Stimulated activated CD4-positive, alpha-beta T cell treated with anti-CD3 and anti-CD28 coated beads, Interleukin-1b, Interleukin-23, amount 100 ng/mL, for 1 hour (primary cell): ENCODE measurements at places on chromosomes 16 and 17.

GRCh38 chr17:19867079-19867328 lies 732 bp downstream of the ULK2 start:
- DNase-seq, result no peak

DNA sequence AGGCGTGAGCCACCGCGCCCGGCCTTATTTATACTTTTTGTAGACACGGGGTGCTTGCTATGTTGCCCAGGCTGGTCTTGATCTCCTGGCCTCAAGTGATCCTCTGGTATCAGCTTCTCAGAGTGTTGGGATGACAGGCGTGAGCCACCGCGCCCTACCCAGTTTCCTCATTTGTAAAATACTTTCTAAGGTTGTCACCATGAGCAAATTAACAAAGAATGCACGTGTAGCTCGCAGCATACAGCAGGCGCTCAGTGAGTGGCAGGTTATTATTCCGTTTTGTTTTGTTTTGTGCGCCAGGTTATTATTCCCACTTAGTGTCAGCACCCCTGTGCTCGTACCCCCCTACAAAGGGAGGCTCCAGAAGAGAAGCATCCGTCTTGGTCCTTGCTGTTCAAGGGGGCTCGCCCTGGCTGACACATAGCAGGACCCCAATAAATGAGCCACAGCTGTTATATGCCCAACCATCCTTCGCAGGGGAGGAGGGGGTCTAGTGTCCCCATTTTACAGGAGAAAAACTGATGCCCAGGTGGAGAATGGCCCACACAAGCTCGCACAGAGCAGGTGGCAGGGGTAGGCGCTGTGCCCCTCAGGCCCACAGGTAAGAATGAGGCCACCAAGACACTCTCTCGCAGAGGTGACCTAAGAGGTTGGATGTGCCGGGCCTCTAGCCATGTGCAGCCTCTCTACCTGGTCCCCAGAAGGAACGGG lies 686 bp upstream of the MIEF2 start:
- DNase-seq, result no peak

- DNase-seq, result no peak
Observed at GRCh38 chr17:82915010-82915756, 75.4 kb upstream of the ZNF750 start.

DNA sequence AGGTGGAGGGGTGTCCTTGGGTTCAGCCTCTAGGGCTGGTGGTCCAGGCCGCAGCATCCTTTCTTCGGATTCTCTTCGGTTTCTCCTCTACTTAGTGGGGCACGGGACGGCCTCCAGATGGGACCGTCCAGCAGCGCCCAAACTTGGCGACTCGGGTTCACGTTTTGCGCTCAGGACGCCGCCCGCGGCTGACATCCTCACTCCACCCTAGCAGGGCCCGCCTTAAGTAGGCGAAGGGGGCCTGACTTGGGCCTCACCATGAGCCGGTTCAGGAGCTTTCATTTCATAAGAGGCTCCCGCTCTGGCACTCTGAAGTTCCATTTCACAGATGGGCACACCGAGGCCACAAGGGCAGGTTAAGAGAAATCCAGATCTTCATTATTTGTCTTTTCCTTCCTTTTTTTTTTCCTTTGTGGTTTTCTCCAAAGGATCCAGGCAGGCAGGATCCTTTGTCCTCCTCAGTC lies 141.2 kb downstream of the SEC14L1 start:
- DNase-seq, result no peak

DNA sequence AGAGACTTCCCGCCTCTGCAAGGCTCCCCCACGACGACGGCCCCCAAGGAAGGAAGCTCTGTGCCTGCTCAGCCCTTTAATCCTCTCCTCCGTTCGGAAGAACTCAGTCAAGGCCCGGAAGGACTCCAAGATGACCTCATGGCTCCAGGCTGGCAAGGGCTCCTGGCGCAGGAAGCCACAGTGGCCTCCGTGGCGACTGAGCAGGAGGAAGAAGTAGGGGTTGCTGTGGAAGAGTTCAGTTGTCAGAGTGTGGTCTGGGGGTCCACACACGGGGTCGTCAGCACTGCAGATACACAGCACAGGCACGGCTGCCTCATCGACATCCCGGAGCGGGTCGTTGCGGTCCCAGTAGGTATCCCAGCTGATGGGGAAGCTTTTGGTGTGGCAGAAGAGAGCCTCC lies 4.2 kb downstream of the ABHD15 start:
- no peak for DNase-seq

DNA sequence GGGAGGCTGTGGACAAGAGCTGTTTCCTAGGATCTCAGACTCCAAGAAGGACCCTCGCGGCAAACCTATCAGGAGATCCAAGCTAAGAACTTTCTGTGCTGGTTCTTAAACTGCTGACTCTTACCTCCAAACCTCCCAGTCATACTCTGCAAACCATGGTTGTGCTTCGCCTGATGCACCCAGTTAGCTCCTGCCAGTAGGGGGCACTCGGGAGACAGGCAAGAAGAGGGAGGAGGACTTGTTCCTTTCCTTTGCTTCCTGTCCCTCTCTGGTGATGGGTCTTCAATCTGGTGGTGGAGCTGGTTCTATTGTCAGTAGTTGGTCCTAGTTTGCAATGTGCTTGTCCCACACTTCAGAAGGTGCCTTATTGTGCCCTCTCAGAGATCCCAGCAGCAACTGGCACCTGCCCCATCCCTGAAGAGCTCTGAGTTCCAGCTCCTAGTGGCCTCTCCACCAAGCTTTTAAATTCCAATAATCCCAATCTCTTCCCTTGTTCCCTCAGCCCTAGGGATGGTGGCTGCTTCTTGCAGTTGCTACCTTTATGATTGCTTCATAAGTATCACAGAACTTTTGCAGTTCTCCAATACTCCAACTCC lies 113.5 kb upstream of the RPL38 start:
- no peak for DNase-seq

DNA sequence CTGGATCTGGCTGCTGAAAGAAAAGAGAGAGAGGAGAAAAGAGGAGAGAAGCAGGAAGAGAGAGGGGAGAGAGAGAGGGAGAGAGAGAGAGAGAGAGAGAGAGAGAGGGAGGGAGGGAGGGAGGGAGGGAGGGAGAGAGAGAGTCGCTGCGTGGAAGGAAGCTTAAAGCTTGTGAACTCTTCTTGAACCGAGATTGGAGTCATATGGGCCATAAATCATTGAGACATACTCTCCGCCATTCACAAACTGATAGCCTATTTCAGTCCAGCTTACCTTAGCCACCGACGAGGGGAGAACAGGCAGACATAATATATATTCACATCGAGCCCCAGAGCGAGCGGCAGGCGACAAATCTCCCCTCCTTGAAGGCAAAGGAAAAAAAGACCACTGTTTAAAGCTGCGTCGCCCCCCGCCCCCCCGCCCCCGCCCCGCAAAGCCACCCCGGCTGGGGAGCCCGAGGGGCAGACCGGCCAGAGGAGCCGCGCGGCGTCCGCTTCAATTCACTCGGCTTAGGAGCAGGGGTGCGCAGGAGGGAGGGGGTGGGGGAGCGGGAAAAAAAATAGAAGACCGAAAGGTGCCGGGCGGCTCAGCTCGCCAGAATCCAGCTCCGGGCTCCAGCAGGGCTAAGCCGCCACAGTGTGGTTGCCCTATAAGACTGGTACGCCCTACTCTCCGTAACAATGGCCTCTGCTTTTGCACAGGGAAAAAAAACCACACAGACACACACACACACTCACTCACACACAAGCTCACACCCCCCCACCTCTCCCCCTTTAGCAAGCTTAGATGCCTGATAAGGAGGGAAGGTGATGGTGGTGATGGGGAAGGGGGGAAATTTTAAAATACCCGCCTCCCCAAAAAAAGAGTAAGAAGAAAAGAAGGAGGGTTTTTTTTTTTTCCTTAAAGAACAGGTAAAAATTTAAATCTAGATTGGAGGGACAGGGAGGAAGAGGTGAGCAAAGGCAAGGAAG lies 10.6 kb upstream of the HOXB2 start:
- DNase-seq, result no peak

- DNase-seq, result no peak
Observed at GRCh38 chr16:83711069-83711468, 96.7 kb upstream of the HSBP1 start.

- DNase-seq, result no peak
Observed at GRCh38 chr16:14378689-14379467, 251.2 kb downstream of the PARN start.

- no peak for DNase-seq
Observed at GRCh38 chr16:23058576-23058975, 90.7 kb downstream of the USP31 start.

DNA sequence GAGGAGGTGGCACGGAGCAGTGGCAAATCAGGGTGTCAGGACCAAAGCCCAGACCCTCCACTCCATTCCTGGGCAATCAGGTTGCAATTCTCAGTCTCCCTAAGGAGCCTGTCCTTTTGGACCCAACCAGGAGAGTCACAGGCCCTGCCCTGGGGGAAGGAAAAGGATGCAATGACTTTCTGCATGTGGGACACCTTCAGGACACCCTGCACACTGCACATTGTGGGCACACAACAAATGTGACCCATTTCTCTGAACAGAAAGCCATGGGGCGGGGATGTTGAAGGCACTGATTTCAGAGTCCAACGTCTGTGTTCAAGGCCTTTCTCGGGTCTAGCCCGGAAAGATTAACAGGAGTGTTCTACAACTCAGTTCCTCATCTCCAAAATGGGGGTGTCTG lies 286.2 kb upstream of the FOXF1 start:
- DNase-seq, result no peak

- no peak for DNase-seq
Observed at GRCh38 chr17:50785946-50786570, 18.7 kb upstream of the ANKRD40CL start.

GRCh38 chr17:78746263-78746948 lies 35.7 kb downstream of the CYTH1 start:
- DNase-seq, result no peak

DNA sequence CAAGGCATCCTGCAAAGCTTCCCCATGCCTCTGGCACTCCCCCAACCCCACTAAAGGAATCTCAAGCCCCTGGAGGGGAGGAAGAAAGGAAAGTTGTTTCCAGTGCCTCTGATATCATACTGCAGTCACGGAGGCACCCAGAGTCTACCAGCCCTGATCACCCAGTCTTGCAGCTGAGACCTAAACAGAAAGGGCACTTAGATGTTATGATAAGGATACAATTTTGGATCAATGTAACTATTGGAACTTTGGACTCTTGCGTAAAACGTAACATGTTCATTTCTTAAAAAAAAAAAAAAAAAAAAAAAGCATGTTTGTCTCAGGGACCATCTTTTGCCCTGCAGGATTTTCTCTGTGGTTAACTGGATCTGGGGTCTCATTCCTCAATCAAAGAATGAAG lies 52.4 kb upstream of the COX10 start:
- no peak for DNase-seq

- DNase-seq, result no peak
Observed at GRCh38 chr16:9378876-9379275, 287.4 kb downstream of the HAPSTR1 start.

- DNase-seq, result no peak
Observed at GRCh38 chr17:82440991-82441627, 9.4 kb downstream of the CYBC1 start.

DNA sequence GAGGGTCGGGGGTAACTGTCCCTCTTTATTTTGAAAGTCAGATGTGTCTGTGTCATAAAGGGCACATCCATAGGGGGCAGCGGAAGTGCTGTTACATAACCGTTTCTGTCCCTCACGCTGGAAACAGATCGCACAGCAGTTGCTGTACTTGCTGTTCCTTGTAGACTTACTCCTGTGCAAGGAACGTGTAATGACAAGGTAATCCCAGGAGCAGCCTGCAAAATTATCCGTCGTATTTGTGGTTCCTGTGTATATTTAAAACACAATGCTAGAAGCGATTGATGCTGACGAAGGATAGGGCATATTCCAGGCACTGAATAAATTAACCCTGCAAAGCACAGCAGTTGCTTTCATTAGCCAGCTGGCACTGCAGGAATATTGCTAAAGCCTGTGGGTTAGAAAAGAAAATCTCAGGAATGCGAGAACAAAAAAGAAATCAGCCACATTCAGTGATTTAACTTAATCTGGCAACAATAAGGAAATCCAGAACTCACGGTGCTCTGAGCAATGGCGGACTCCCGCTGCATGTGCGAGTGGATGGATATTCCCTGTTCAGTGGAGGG lies 76.2 kb downstream of the SPECC1 start:
- DNase-seq, result no peak

DNA sequence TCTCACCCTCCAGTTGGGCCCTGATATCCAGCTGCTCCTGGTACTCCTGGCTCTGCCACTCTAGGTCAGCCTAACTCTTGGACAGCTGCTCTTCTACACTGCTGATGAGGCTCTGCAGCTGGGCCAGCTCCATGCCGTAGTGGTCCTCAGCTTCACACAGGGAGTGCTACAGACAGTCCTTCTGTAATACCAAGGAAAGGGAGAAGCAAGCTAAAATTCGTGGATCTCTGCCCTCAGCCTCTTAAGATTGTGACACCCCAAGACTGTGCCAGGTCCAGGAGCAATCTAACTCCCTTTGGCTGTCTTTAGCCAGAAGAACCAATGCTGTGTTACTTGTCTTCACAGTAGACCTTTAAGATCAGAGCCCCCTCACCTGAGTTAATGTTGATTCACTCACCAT lies 7.7 kb upstream of the KRT38 start:
- no peak for DNase-seq

DNA sequence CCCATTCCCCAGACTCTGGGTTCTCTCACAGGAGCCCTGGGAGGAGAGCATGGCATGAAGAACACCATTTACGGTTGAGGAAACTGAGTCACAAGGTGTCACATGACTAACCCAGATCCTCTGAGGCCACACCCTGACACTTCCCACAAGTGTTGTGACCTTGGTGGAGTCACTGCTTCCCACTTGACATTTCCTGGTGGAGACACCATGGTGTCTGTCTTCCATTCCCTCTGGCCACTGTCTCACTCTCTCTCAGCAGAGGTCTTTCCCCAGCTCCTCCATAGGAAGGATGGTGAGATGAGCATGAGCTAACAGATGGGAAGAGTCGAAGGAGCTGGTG lies 116.2 kb downstream of the GNAO1 start:
- DNase-seq, result no peak

- peak; percentile 36 for DNase-seq
Observed at GRCh38 chr16:1678500-1679098, 520 bp downstream of the JPT2 start.

DNA sequence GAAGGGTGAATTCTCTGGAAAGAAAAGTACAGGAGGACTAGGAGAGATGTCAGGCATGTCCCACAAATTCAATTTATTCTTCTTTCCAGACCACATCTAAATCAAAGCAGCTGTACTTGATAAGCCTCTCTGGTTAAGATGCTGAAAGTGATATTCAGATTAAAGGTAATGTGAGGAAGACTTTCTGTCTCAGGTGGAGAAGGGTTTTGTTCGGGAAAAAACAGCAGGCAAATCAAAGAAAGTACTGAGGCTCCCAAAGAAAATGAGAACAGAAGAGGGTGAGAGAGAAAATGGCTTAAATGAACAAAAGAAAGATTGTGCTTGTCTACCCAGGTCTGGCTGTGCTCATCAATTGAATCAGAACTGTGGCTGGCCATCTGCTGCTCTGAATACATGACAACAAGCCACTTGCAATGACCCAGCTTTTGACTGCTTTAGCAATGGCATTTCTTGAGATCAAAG lies 55.6 kb downstream of the MMD start:
- no peak for DNase-seq

DNA sequence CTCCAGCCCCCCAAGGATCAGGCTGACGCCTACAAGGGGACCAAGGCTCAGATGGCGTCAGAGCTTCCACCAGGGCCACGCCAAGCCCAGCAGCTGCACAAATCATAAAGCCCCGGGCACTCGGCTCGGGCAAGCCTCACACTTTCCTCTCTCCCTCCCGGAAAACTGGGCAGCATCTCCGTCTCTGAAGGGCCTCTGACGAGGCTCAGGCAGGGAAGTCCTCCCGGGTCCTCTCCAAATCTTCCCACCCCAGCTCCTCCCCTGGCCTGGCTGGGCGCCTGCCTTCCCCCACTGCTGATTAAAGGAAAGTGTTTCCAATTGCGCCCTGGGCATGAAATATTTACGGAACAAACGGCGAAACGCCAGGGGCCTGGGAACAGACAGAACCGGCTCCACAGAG lies 38.5 kb downstream of the PIEZO1 start:
- DNase-seq, result no peak

GRCh38 chr16:11716336-11716735 lies 26.3 kb downstream of the TXNDC11 start:
- DNase-seq, result no peak
